WTC11 (cell line): ENCODE measurements at places on chromosomes 4 and X.

DNA sequence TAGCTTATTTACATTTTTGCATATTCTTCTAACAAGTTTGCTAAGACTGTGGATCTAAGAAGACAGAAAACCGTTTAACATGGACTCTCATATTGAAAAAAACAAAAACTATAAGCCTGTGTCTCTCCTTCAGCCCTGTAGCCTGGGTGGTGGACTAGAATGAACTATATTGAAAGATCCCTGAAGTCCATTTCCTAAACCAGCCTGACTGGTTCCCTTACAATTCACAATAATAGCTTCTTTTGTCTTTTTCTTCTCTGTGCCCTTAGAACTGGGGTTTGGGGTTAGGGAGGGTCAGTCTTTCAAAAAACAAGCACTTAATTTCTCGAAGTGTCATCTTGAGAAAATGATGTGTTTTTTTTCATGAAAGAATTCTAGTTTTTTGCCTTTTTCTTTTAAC is 59.0 kb downstream of the GSTCD start:
- no peak for DNase-seq

DNA sequence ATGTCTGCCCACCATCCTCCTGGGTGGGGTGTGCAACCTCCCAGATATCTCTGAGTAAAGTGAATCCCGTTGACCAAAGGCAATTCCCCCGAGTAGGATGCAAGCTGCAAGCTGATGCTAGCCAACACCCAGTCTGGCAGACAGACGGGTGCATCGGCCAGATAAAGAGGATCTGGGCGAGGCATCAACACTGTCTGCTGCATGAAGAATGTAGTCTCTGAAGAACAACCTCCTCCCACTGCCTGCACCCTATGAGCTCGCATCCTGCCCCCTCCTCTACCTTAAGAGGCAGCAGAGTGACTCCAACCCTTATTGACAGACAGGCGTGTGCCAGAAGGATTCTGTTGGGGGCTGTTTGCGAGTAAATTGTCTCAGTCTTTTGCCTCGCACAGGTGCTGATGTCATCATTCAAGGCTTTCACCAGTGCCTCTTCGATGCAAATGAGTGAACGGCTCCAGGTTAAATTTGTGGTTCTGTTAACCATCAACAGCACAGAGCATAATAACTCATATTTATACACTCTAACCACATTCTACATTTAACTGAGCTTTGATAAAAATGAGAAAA is 546.9 kb downstream of the BCOR start:
- DNase-seq, result no peak

DNA sequence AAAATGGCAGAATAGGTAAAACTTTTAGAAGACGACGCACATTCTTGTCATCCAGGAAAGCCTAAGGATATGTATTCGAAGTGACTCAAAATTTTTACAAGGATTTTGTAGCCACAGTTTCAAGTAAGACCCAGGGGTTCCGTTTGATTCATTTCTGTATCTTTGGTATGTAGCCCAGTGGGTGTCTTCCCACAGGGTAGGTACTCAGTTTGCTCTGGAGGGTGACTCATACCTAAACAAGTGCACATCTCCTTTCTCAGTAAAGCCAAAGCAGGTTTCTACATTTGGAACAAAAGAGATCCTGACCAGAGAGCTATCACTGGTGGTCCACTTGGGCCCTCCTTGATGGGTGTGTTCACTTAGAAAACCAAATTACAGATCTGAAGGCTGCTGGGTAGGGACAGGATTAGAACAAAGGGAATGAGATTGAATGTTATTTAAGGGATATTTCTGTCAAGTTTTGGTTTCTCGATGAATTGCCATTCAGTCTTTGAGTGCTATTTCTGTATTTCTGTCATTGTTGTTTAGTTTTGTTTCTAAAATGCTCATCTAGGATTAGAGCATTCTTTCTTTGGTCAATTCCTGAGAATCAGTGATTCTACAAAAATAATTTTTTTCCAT is 56.1 kb downstream of the PLS3 start:
- no peak for DNase-seq

DNA sequence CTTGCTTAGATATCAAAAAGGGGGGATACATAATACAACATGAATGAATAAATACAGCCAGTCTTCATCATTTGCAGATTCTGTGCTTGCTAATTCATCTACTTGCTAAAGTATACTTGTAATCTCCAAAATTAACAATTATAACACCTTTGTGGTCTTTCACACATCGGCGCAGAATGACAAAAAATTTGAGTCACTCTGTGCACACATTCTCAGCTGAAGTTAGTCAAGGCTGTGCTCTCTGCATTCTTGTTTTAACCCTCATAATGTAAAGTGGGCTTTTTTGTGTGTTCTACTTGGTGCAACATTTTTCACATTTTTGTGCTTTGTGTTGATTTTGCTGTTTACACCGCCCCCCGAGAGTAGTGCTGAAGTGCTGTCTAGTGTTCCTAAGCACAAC is 65.8 kb upstream of the GPRIN3 start:
- DNase-seq, result no peak

DNA sequence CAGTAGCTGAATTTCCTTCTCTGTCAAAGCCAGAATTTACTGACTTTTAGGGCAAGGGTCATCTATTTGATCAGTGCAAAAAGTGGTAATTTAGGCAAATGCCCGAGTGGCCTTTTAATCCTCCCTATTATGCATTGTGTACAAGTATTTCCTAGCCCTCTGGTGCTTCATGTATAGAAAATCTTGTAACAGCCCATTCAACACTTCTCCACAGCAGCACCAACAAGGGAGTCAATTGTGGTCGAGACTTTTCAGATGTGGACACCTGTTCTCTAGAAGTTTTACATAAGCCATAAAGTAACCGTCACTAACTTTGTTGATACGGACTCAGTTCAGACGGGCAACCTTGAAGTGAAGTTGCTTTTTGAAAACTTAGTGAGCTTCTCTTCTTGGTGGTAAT is 50.9 kb upstream of the FHDC1 start:
- no peak for DNase-seq

GRCh38 chr4:163747886-163748285 is 253.4 kb downstream of the TMA16 start:
- DNase-seq, result no peak

GRCh38 chr4:27040356-27040755 is 179.7 kb downstream of the STIM2 start:
- DNase-seq, result no peak

- DNase-seq, result no peak
Observed at GRCh38 chr4:135601351-135601750, 1399.8 kb upstream of the PABPC4L start.

DNA sequence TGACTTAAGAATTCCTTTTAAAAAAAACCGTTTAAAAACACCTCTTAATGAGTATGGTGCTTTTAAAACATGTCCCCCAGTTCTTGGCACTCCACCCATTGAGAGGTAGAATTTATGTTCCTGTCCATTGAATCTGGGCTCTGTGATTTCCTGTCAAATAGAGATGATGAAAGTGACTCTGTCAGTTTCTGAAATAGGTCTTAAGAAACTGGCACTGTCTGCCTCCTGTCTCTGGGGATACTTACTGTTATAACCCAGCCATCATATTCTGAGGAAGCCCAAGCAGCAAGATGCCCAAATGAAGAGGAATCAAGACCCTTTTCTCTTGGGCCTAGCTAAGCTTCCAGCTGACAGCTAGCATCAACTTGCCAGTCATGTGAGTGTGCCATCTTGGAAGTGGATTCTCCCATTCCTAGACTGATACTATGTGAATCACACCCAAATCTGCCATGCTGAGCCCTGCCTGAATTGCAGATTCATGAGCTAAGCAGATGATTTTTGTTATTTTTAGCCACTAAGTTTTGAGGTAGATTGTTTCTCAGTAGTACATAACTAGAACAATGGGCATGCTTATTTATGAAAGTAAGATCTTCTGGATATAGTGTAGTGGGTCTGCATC is 22.8 kb downstream of the C4orf54 start:
- DNase-seq, result no peak

DNA sequence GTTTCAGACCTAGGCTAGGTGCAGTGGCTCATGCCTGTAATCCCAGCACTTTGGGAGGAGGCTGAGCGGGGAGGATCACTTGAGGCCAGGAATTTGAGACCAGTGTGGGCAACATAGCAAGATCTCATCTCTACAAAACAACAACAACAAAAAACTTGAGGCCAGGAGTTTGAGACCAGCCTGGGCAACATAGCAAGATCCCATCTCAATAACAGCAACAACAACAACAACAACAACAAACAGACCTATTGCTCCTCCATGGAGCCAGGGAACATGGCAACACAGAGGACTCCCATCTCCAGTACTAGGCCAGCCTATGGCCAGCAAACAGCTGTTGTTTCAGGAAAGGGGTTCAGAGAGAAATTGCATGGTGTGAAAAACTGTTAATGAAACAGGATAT is 43.4 kb downstream of the SLC16A2 start:
- DNase-seq, result no peak

DNA sequence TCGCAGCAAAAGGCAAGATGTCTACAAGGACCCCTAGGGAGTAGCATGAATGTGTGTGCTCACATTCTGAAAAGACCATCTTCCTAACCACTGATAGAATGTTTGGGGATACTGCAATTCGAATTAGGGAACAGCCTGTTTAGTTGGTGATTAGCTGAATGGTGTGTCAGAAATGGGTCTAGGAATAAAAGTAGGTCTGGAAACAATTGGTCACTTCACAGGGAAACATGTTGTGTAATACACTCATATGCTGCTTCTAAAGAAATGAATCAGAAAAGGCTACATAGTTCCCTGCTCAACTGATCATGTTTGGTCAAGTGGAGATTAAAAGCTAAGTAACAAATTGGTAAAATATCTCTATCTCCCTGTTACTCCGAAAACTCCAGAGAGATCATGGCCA is 2362.4 kb upstream of the TENM3 start:
- DNase-seq, result no peak

GRCh38 chr4:79865201-79865597 is 207.8 kb downstream of the ANTXR2 start:
- DNase-seq, result no peak

DNA sequence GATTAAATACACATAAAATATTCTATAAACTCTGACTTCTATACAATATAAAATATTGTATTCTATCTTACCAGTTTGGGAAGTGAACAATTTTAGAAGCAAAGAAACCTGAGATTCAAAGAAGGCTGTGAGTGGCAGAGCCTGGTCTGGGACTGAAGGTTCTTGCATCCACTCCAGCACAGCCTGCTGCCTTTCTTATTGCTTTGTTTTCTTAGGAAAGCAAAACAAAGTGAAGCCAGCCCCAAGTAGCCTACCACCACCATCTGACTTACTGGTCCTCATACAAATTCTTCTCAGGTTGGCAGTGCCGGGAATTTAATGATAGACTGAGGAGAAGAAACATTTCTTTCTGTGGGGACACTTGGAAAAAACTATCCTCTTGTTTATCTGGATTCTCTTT is 129.7 kb upstream of the SMAD1 start:
- no peak for DNase-seq

DNA sequence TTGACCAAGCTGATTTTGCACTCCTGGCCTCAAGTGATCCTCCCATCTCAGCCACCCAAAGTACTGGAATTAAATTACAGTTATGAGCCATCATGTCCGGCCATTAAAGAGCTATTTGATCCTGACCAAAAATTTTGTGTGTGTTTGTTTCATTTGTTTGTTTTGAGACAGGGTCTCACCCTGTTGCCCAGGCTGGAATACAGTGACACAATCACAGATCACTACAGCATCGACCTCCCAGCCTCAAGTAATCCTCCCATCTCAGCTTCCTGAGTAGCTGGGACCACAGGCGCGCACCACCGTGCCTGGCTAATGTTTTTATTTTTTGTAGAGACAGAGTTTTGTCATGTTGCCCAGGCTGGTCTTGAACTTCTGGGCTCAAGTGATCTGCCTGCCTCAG is 82.9 kb upstream of the RBPJ start:
- no peak for DNase-seq

DNA sequence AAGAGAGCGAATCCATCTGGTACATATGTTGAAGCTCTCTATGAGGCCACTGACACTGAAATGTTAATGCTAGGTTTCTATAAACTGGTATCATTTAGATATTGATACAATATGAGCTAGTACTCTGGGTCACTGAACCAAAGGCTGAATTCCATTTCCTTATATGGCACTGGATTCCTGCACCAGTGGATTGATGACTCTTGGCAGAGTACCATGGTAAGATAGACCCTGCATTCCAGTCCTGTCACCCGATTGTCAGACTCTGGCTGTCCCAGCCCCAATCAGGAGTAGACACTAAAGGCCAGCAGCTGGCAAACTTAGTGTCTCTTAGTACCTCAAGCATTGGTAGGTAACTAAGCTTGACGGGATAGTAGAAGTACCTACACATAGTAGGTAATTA is 44.0 kb upstream of the EOLA2 start:
- no peak for DNase-seq

DNA sequence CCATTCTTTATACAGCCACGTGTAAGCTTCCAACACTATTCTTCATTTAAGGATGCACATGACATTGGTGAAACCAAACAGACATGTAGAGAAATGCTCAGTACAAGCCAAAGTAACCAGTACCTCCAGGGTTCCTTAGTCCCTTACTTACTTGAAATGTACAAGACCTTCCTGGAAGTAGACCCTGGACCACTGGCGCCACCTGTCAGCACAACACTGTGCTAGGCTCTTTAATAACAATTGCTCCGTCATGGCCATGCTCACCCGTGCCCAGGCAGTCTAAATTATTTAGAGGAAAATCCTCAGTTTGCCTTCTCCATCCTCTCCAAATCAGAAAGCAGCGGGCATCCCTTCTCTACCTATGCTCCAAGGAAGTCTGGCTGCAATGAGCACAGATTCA is 52.7 kb downstream of the ADGRA3 start:
- peak; percentile 33 for DNase-seq

DNA sequence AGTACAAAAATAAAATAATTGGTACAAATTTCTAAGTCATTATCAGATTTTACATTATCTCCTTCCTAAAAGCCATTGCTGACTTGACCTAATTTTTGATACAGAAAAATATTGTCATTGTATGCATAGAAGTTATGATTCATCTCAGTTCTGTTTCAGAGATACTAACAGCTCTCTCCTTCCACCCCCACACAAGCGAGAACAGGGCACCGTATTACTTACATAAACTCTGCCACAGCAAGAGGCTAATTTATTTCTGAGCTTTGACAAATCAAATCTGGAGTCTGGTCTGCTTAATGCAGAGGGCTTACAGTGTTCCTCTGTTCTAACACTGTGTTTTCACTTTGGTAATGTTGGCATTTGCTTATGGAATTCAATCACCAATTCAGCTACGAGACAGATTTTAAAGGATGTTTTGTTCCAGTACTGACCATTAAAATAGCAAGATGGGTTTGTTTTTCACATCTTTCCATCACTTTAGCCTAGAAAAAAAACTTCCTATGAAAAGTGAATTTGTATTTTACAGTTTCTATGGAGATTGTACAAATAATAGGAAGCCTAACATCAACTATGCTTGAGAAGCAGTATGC is 181.8 kb downstream of the USP46 start:
- DNase-seq, result no peak

GRCh38 chr4:108433832-108434231 is 186.5 kb upstream of the RPL34 start:
- no peak for DNase-seq

DNA sequence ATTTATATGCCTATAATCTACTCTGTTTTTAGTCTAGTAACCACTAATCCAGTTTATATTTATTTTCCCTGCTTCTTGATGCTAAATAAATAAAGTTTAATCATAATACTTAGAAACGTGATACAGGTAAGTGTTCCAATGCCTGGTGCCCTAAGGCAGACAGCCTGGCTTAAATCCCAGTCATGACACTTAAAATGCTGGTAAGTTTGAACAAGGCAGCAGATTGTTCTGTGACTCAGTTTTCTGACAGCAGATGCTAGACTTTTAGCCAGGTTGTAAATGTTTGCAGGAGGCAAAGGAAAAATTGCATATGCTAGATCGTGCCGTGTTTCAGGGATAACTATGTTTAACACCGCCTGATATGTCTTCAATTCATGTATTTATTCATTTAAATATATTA is 2661.6 kb downstream of the PCDH7 start:
- no peak for DNase-seq
